Calu3 (cell line): ENCODE measurements at places on chromosomes 1 and 21. TPM values are rescaled to one million over a fixed set of nuclear protein-coding genes. Genes with fewer than 3 reads are reported as not detected.

F3 gene
- 344 and 387 TPM in 2 replicates for total RNA-seq

FAM110D gene
- not detected in 2 replicates for total RNA-seq

INTS3 gene
- 55.9 and 57.1 TPM in 2 replicates for total RNA-seq

SIPA1L2 gene
- 1.4 and 1.5 TPM in 2 replicates for total RNA-seq

WNT2B gene
- total RNA-seq, result 5.8 and 6.7 TPM in 2 replicates

MNDA gene
- total RNA-seq, result not detected in 2 replicates

GRCh38 chr21:21383126-21383525, 384.9 kb downstream of the NCAM2 start:
- no peaks in the 10 kb centered on the region for H3K27me3 ChIP-seq
- H3K36me3 ChIP-seq, result no peaks in the 10 kb centered on the region
- DNase-seq, result no peak
- H3K4me3 ChIP-seq, result no peak overlapping the region

DNA sequence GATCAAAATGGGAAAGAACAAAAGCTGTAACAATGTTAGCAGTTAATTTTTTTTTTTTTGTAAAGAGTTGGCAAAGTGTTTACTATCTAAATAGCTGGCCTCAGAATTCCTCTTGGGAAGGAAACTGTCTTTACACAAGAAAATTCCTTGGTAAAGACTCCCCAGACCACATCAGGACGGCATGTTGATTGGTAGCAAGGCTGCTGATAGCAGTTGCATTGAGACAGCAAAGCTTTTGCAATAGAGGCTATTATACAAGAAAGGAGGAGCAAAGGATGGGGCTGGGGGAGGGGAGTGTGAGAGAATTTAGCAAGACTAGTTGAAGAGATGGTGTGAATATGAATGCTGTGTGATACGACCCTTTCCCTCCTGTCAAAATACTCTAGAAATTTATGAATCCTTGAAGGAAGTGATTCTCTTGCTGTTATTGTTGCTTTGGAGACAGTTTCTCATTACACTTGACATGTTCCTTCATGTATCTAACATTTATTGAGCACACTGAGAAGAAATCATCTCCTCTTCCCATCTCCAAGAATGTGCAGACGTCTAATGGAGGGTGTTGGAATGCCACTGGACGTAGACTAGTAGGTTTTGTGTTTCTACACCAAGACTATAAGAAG, 355.6 kb downstream of the SIPA1L2 start:
- H3K4me3 ChIP-seq, result no peak overlapping the region
- no peak overlapping the region for H3K27ac ChIP-seq
- no peak for DNase-seq
- H3K36me3 ChIP-seq, result no peaks in the 10 kb centered on the region

DNA sequence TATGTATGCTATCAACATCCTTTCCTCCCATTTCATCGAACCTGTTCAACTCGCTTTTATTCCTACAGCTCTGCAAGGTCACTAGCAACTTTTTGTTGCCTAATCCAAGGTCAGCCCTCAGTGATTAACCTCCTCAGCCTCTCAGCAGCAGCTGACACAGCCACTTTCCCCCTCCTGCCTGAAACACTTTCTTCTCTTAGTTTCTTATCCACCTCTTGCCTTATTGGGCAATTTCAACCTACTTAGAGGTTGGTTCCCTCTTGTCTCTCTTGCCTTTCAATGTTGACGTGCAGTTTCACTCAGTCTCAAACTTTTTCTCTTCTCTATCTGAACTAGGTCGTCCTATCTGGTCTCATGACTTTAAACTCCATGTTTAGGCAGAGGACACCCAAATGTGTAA, 156.3 kb downstream of the C1orf94 start:
- no peak overlapping the region for H3K4me3 ChIP-seq
- no peak overlapping the region for H3K27ac ChIP-seq
- no peak for DNase-seq
- H3K27me3 ChIP-seq, result no peaks in the 10 kb centered on the region
- no peaks in the 10 kb centered on the region for H3K4me1 ChIP-seq

DNA sequence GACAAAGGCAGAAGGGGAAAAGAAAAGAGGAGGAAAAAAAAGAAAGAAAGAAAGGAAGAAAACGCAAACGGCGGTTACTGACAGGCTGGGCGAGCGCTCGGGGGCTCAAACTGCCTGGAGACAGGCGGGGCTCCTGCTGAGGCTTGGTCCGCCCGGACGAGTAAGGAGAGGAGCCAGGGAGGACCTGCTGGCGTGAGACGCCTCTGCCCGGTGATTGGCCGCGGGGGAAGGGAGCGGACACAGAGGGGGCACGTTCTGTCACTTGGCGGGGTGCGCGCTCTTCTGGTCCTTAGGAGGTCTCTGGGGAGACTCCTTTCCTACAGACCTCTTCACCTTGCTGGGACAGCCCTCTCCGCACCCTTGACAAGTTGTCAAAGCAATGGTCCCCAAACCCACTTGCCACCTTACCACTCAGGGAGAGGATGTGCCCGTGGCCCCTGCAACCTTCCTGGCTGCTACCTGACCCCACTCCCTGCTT, 791 bp upstream of the PIK3R3 start:
- H3K4me3 ChIP-seq, result peak overlapping the region; percentile 86
- DNase-seq, result no peak

DNA sequence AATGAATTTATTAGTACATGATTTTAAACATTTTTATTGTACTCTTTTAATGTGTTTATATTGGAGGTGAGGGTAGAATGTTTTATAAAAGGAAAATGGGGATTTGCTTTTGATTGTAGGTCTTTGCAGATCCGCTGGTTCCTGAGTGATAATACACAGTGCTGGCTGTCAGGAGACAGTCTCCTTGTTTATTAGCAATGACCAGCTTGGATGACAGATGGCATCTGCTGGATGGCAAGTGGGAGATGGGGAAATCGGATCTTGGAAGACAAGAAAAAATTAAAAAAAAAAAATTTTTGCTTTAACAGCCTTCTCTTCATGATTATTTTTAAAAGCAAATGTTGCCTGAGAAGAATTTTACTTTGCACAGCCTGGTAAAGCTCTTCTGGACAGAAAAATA, 4.4 kb upstream of the PHTF1 start:
- no peak overlapping the region for H3K4me3 ChIP-seq
- DNase-seq, result no peak
- no peak overlapping the region for H3K27ac ChIP-seq
- no peaks in the 10 kb centered on the region for H3K27me3 ChIP-seq

- no peak overlapping the region for H3K4me3 ChIP-seq
- no peak overlapping the region for H3K27ac ChIP-seq
- no peaks in the 10 kb centered on the region for H3K36me3 ChIP-seq
- peaks cover 55% of the 10 kb centered on the region for H3K27me3 ChIP-seq
- no peaks in the 10 kb centered on the region for H3K4me1 ChIP-seq
These were observed 121.7 kb upstream of the FOXD3 start for GRCh38 chr1:63200676-63201075.

DNA sequence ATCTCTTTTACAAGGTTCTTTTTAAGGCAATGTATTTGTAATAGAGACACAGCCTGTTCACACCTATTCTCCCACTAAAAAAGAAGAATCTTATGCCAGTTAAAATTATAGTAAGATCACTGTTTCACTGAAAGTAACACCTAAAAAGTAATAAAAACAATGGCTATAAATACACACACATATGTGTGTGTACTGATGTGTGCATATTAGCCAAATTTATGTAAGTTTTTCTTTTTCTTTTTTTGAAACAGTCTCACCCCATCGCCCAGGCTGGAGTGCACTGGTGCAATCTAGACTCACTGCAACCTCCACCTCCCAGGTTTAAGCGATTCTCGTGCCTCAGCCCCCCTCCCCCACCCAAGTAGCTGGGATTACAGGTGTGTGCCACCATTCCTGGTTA, 56.8 kb upstream of the SLC30A10 start:
- H3K36me3 ChIP-seq, result peaks cover 51% of the 10 kb centered on the region
- no peak for DNase-seq
- H3K27ac ChIP-seq, result no peak overlapping the region
- no peaks in the 10 kb centered on the region for H3K4me1 ChIP-seq

GRCh38 chr1:41648844-41649243, 164.4 kb upstream of the EDN2 start:
- no peak for DNase-seq
- no peaks in the 10 kb centered on the region for H3K36me3 ChIP-seq
- no peaks in the 10 kb centered on the region for H3K4me1 ChIP-seq

GRCh38 chr1:19274636-19275035, 13.9 kb downstream of the AKR7A3 start:
- no peaks in the 10 kb centered on the region for H3K27me3 ChIP-seq
- peaks cover 16% of the 10 kb centered on the region for H3K4me1 ChIP-seq
- no peak overlapping the region for H3K27ac ChIP-seq
- H3K4me3 ChIP-seq, result peak overlapping the region; percentile 76

DNA sequence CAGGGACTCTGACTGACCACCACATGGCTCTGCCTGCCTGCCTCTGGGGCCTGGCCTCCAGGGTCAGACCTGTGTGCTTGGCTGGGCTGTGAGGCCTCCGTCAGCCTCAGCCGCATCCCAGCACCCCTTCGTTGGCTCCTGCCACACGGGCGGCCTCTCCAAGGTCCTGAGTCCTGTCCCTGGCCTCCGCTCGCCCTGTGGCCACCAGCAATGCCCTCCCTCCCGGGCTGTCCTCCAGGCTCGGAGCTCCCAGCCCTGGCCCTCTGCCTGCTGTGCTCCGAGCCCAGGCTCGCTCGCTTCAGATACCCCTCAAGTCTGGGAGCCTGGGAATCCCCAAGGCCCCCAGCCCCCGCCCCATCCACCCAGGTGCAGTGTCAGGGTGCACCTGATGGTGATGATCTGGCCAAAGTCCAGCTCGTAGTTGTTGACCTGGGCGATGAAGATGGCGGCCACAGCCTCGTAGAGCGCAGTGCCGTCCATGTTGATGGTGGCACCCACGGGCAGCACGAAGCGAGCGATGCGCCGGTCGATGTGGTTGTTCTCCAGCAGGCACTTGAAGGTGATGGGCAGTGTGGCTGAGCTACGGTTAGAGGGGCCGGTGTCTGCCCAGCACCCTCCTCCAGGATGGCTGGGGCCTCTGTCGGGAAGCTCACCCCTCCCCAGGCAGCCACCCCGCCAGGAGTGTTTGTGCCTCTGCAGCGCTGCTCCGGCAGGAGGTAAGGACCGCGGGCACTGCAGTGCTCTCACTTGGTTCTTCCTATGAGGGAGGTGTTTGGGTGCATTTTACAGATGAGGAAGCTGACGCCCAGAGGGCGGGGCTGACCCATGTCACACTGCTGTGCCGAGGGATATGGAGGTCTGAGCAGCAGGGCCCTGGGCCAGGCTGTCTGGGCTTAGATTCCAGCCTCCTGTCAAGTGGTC, 28.5 kb downstream of the PODN start:
- H3K36me3 ChIP-seq, result peaks cover 5% of the 10 kb centered on the region
- H3K4me3 ChIP-seq, result no peak overlapping the region
- H3K27ac ChIP-seq, result no peak overlapping the region
- no peaks in the 10 kb centered on the region for H3K4me1 ChIP-seq
- peaks cover 13% of the 10 kb centered on the region for H3K27me3 ChIP-seq

- H3K4me3 ChIP-seq, result peak overlapping the region; percentile 78
- H3K4me1 ChIP-seq, result peaks cover 18% of the 10 kb centered on the region
- DNase-seq, result no peak
- H3K27me3 ChIP-seq, result no peaks in the 10 kb centered on the region
These were observed 739 bp upstream of the IFI6 start for GRCh38 chr1:27672750-27673112.

- peaks cover 5% of the 10 kb centered on the region for H3K36me3 ChIP-seq
- H3K4me1 ChIP-seq, result peaks cover 54% of the 10 kb centered on the region
These were observed 45.0 kb downstream of the IER5 start for GRCh38 chr1:181133441-181133951.

DNA sequence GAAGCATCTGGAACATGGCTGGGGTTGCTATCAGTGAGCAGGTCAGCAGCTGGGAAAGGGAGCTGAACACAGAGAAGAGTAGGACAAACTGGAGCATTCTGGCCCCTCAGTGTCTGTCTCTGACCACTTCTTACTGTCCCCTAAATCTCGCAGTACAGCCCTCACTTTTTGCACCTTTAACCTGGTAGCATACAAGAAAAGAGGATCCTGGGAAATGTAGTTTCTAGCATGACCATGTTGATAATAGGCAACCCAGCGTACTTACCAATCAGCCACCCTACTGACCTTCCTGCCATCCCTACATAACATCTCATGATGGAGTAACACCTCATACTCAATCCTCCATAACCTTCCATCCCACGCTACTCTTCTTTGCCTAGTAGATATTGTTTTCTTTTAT, 99.1 kb upstream of the RAVER2 start:
- H3K27me3 ChIP-seq, result no peaks in the 10 kb centered on the region
- no peak for DNase-seq
- no peaks in the 10 kb centered on the region for H3K36me3 ChIP-seq
- no peaks in the 10 kb centered on the region for H3K4me1 ChIP-seq
- H3K4me3 ChIP-seq, result no peak overlapping the region

DNA sequence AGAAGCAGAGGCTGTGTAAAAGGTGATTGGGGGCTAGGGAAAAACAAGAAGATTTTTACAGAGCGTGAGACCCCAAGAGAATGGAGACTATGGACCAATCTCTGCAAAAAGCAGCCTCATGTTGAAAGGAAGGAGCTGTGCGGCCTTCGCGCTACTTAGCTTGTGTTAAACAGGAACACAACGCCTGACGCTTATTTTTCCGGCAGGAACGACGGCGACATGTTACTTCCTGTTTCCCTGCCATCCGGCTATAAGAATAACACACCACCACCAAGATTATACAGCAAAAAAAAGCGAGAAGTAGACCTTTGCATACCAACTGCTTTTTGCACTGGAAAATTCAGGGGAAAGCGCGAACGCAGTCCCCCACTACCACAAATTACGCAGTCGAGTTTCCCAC, 272.7 kb downstream of the FAM72C start:
- peaks cover 8% of the 10 kb centered on the region for H3K4me1 ChIP-seq
- H3K27me3 ChIP-seq, result peaks cover 59% of the 10 kb centered on the region
- H3K36me3 ChIP-seq, result no peaks in the 10 kb centered on the region

- H3K4me1 ChIP-seq, result no peaks in the 10 kb centered on the region
- peaks cover 79% of the 10 kb centered on the region for H3K27me3 ChIP-seq
- H3K4me3 ChIP-seq, result no peak overlapping the region
- no peak overlapping the region for H3K27ac ChIP-seq
These were observed 24.2 kb downstream of the MPZ start for GRCh38 chr1:161285521-161285920.

DNA sequence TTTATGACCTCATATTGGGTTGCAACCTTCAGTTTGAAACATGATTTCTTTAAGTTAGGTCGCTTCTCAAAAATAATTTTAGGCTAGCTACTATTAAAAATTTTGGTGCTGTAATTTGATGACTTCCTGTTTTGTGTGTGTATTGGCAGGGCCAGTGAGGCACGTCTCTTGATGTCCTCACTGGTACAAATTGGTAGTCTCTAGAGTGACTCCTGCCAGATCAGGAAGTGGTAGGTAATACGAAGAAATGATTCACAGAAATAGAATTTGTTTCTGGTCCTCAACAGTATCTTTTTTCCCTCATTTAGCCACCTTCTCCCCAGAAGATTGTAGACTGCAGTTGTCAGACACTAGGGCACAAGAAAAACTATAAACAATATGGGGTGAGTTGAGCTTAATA, 120.9 kb upstream of the KIAA1614 start:
- no peak overlapping the region for H3K27ac ChIP-seq
- H3K4me3 ChIP-seq, result no peak overlapping the region
- H3K36me3 ChIP-seq, result no peaks in the 10 kb centered on the region
- H3K4me1 ChIP-seq, result no peaks in the 10 kb centered on the region
- no peak for DNase-seq

- H3K4me1 ChIP-seq, result peaks cover 17% of the 10 kb centered on the region
- H3K27me3 ChIP-seq, result peaks cover 24% of the 10 kb centered on the region
- H3K4me3 ChIP-seq, result no peak overlapping the region
- H3K27ac ChIP-seq, result no peak overlapping the region
These were observed 21.3 kb downstream of the TNFRSF1B start for GRCh38 chr1:12188115-12188514.

- no peak overlapping the region for H3K4me3 ChIP-seq
- H3K27ac ChIP-seq, result no peak overlapping the region
- H3K4me1 ChIP-seq, result no peaks in the 10 kb centered on the region
- no peak for DNase-seq
- no peaks in the 10 kb centered on the region for H3K36me3 ChIP-seq
These were observed 213.7 kb downstream of the LRRC40 start for GRCh38 chr1:69991644-69992043.
